ENCODE measurements at places on chromosomes 2 and 18.

- no peak for DNase-seq
Observed at GRCh38 chr18:36676629-36677028, 152.2 kb downstream of the TPGS2 start.

- peak; percentile 45 for DNase-seq
Observed at GRCh38 chr2:200396781-200397242, 90.3 kb downstream of the SPATS2L start.

GRCh38 chr2:154794406-154794805 is 95.9 kb downstream of the KCNJ3 start:
- no peak for DNase-seq

DNA sequence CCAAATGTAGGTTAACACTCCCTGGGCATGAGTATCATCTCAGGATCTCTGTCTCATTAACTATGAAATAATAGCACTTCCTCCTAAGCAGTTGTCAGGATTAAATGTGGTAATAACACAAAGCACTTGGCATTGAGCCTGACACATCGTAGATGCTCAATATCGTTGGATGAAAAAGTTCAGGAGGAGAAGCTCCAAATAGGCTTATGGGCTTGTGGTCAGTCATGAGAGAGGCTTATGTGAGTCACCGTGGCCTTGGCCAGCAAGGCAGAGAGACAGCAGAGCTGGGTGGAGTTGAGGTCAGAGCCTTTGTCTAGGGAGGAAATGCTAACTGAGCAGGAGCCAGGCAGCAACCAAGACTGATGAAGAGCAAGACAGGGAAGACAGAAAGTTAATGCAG is 68.3 kb upstream of the PPM1B start:
- DNase-seq, result no peak

- no peak for DNase-seq
Observed at GRCh38 chr2:200110381-200110780, 155.0 kb downstream of the MAIP1 start.

DNA sequence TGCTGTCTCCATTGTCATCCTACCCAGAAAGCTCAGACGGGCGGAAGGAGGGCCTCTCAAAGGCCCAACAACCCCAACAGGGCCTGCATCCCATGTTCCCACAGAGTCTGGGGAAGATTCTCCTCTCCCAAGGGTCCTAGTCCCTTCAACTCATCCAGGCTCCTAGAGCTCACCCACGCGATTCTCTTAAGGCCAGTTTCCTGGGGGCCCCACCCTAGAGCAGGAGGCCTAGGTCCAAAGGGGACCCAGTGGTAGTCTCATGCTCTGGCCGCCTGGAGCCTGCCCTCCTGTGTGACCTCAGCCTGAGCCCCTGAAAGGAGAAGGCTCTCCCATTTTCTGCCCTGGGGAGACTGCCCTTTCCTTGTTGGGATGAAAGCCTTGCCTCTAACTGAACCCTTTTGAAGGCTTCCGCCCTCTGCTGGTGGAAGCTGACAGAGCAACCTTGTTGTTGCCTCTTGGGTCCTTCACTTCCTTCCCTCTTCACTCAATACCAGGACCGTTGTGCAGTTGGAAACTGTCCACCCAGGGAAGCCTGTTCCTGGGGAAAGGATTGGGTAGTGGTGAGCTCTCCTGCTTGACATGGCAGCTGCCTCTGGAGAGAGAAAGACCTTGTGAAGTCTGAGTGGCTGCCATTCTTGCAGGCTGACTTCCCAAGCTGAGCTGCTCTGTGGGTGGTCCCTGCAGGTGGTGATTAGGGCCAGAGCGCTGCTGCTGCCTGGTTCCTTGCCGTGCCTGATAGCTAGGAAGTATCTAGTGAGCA is 86.0 kb upstream of the ALPP start:
- DNase-seq, result no peak

- no peak for DNase-seq
Observed at GRCh38 chr18:54415086-54415485, 57.4 kb downstream of the C18orf54 start.

DNA sequence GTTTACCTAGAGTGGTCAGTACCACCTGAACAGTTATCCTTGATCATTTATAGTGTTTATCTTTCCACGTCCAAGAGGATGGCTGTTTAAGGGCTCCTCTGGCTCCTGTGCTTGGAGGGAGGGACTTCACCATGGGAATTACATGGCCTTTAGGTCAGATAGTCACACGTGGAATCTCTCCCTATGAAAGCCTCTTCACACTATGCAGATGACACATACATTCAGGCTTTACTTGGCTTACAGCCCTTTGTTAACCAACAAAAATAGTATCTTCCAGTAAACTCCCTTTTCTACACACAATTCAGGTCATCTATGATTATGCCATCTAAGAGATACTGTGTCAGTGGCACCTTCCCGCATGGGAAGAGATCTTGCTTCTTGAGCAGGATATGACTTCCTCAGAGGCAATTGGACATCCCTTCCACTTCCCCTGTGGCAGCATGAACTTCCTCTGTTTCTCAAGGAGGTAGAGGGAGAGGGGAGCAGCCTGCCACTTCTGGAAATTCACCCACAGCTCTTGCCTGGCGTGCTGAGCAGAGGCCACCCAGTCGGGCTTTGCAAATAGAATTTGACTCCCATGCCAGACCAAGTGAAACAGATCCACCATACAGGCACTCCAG is 53.5 kb downstream of the COLEC12 start:
- DNase-seq, result no peak

All from NCI-H774 (cell line).